Activated CD8-positive, alpha-beta memory T cell treated with anti-CD3 and anti-CD28 coated beads for 48 hours (primary cell): ENCODE measurements at places on chromosomes 3 and 15.

DNA sequence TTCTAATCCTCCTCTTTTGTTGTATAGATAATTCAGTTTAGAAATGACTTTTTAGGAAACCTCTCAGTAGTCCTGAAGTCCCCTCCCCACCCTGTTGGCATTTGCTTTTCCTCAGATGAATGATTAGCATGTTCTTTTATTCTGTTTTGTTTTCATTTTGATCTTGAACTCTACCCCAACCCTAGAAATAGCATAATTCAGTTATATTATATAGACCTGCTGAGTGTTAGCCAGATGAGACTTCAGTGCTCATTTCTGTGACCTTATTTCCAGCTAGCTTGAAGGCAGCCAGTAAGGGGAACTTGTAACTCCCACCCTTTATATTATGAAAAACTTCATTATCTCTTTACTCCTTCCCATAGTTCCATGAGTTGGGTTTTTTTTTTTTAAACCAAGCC is 41.2 kb downstream of the SNRK start:
- DNase-seq: no peak

DNA sequence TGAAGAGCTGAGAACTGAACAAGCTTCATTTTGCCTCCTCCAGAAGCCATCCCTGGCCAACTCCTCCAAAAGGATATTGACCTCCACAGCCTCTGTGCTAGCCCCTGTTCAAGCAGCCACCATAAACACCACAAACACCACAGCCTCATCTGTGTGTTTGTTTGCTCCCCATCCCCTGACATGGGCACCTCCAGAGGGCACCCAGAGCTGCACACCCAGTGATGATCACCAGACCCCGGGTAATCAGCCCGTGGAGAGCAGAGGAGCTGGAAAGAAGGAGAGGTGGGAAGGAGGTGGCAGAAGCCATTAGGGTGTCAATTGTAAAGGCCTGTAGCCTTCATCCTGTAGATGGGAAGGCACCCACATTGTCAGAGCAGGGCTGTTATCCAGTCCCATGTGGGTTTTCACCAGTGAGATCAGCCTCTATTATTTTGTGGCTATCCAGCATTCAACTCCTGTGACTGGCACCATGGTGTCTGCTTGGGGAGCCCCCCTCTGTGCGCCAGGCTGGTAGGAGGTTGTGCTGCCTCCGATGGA is 6.8 kb upstream of the WNT7A start:
- no peak for DNase-seq

DNA sequence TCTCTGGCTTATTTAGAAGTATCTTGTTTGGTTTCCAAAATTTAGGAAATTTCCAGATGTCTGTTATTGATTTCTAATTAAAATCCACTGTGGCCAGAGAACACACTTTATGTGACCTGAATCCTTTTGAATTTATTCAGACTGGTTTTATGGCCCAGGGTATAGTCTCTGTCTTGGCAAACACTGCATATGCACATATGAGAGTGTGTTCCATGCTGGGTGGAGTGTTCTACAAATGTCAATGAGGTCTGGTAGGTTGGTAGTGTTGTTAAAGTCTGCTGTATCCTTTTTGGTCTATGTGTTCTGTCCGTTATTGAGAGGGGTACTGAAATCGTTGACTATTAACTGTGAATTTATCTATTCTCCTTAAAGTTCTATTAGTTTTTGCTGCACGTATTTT is 30.2 kb downstream of the PGPEP1L start:
- no peak for DNase-seq

GRCh38 chr3:119293871-119294695 is at the start of gene ARHGAP31:
Gene ARHGAP31, plus strand, starts transcription at chr3:119294383. Its CDS starts 522 bp downstream, at chr3:119294905.
- DNase-seq: peak; percentile 69

- DNase-seq: no peak
These were observed 349 bp downstream of the PPIB start for GRCh38 chr15:64162478-64162868.

- no peak for DNase-seq
These were observed 11.5 kb downstream of the ARHGEF3 start for GRCh38 chr3:56790016-56790821.

- no peak for DNase-seq
These were observed 100.3 kb downstream of the ZIC1 start for GRCh38 chr3:147509448-147509847.

- no peak for DNase-seq
These were observed 39.3 kb downstream of the NMNAT3 start for GRCh38 chr3:139638518-139638917.

- no peak for DNase-seq
These were observed 45.3 kb upstream of the PPP4R2 start for GRCh38 chr3:72951259-72951722.

GRCh38 chr15:87369269-87369668 is 887.3 kb downstream of the NTRK3 start:
- DNase-seq: no peak

- no peak for DNase-seq
These were observed 53.1 kb upstream of the ULK4 start for GRCh38 chr3:42014921-42015533.
